ENCODE measurements at places on chromosomes 12 and 14.

DNA sequence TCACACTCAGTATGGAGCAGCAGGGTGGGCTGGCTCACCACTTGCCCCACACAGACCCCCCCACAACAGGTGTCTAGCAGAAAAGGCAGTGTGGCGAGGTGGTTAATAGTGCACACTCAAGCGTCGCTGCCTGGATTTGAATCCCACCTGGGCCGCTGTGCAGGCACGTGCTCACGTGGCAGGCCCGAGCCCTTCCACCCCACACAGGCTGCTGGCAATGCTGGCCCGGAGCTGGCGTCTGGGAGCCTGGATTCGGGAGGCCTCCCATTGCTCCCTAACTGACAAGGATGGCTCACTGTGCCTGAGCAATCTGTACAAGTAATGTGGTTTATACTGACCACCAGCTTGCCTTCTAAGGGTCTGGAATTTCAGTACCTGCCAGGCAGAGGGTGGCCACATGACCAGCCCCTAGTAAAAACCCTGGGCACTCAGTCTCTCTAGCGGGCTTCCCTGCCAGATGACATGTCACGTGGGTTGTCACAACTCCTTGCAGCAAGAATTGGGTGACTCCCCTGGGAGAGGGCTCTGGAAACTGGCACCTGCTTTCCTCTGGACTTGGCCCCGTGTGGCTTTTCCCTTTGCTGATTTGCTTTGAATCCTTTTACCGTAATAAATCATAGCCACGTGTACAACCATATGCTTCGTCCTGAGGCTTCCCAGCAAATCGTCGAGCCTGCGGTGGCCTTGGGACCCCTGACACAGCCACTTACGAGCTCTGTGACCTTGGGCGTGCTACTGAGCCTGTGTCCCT lies 72.8 kb downstream of the SCARB1 start:
- no peak for DNase-seq

DNA sequence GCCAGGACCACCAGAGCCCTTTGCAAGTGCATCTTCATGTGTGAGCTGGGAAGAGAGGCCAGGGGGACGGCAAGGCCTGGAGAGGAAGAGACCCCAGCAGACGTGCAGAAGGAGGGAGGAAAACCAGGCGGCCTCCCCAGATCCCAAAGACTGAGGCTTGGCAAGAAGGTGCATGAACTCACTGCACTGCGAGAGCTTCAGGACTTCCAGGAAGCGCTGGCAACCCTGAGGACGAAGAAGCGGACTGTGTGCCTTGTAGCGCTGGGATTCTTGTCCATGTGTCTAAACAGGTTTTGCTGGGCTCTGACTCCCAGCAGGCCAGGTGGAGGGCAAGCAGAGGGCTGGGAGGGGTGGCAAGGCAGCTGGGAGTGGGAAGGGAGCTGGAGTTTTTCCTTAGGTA lies 939 bp downstream of the TGFB3 start:
- DNase-seq, result no peak

DNA sequence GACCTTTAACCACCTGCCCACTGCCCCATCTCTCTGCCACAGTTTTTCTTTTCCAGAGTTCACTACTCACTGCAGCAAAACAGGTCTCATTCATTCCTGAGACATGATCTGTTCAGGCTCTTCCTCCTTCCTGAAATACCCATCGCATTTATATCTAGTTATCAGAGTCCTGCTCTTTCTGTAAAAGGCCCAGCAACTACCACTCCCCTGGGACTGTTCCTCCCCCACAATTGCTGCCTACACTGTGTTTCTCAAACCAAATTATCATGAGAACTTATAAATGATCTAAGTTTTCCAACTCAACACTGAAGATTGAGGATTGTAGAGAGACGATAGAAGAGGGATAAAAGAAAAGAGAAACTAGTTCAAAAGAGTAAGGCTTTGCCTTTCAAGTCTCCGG lies 40.8 kb upstream of the EPS8 start:
- DNase-seq, result no peak

DNA sequence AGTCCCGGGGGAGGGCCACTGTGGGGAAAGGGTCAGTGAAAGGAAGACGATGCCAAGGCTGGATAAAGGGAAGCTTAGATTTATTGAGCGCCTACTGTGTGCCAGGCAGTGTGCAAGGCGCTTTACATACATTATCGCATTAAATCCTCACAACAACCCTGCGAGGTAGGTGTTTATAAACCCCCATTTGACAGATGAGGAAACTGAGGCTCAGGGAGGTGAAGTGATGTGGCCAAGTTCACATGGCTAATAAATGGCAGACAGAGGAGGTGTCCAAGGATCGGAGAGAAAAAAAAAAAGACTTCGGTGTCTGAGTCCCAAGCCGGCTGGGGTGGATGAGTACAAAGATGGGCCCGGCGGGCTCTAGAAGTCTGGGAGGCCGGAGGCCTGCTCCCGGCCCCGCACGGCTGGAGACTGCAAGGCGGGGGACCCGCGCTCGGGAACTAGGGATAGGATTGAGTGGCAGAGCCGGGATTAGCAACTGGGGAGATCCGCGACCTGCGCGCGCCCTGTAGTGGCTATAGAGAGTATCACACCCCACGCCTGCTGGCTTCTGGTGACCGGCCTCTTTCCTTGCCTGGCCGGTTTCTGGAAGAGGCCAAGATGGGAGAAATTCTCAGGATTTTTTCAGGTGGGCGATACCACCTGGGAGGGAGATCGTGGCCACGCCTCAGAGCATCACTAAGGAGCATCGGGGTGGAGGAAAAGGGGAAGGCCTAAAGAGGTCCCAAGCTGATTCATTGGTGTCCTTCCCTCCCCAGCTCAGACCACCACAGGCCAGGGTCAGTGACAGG lies 3.9 kb downstream of the DDN start:
- DNase-seq, result no peak

DNA sequence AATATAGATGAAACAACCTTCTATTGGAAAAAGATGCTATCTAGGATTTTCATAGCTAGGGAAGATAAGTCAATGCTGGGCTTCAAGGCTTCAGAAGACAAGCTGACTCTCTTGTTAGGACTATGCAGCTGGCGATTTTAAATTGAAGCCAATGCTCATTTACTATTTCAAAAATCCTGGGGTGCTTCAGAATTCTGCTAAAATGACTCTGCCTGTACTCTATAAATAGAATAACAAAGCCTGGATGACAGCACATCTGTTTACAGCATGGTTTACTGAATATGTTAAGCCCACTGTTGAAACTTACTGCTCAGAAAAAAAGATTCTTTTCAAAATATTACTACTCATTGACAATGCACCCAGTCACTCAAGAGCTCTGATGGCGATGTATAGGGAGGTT lies 155.1 kb downstream of the PIK3C2G start:
- no peak for DNase-seq

- no peak for DNase-seq
These were observed 577.0 kb upstream of the TBX3 start for GRCh38 chr12:115260762-115261675.

- DNase-seq, result no peak
These were observed 13.7 kb downstream of the ZBTB1 start for GRCh38 chr14:64518229-64518628.

DNA sequence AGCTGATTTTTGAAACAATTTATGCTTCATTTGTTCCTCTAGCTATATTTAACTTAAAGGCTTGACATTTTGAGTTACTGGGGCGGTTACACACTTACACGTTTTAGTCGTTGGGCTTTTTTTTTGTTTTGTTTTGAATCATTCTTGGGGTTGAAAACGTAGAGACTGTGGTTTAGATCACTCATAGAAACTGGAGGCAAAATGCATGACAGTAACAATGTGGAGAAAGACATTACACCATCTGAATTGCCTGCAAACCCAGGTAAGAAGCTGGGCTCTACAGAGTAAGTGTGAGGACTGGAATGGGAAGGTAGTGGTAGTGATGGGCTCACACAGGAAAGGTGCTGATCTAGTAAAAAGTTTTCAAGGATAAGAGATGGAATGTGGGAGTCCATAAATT lies at the start of gene CLEC2D:
Gene CLEC2D, plus strand, starts transcription at position 180 of the 400 bp plus-strand sequence. Its CDS starts 22 bp downstream, at position 202.
- DNase-seq, result no peak

DNA sequence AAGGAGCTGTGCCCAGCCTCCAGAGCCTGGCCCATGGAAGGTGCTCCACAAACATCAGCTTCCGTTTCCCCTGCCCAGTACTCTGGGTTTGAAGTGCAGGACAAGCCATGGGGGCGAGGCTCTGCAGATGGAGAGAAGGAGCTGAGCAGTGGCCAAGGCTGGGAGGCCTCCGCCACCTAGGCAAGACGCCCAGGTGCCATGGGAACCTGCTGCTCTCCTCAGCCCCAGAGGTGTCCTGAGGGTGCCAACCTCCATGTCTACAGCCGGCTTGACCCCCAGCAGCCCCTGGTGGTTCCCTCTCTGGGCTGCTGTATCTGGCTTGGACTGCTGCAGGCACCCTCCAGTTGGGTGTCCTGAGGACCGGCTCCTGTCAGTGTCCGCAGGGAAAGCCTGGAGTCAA lies 12.4 kb downstream of the KRT71 start:
- no peak for DNase-seq

DNA sequence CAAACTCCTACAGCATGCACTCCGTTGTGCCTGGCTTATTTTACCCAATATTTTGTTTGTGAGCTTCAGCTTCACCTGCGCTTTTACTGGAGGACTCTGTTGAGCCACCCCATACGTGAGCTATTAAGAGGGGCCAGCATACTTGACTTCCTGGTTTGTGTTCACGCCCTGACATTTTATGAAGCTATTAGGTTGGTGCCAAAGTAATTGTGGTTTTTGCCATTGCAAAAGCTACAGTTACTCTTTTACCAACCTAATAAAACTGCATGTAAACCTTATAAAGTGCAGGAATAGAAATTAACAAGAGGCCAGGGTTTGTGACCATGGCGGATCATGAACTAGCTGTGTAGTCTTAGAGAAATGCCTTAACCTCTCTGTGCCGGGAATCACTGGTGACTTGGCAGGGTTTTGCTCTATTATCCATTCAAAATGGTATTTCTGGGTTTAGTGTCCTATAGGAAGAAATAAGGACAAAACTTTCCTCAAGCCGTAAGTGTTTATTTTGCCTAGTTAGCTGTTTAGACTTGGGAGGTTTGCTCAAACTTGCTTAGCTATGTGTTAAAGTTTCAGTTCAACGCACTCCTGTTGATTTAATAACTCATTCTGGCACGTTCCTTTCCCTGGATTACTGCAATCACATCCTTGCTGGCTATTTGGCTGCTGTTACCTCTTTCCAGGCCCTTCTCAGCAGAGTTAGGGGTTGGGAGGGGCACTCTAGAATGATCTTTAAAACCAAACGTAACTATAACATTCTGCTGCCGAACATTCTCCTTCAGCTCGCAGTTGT lies 1027.6 kb downstream of the BCL11B start:
- no peak for DNase-seq

DNA sequence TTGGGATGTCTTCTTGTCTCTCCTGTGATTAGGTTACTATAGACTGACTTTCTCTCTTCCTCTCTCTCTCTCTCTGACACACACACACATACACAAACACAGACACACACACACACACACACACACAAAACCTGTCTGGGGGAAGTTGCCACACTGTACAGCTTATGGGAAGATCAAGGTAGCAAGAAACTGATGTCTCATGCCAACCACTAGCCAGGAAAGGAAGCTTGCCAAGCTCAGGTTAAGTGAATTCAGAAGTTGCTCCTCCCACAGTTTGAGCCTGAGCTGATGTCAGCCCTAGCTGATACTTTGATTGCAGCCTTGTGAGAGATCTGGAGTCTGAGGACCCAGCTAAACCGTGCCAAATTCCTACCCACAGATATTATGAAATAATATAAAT lies 67.1 kb downstream of the PPFIA2 start:
- DNase-seq, result no peak

DNA sequence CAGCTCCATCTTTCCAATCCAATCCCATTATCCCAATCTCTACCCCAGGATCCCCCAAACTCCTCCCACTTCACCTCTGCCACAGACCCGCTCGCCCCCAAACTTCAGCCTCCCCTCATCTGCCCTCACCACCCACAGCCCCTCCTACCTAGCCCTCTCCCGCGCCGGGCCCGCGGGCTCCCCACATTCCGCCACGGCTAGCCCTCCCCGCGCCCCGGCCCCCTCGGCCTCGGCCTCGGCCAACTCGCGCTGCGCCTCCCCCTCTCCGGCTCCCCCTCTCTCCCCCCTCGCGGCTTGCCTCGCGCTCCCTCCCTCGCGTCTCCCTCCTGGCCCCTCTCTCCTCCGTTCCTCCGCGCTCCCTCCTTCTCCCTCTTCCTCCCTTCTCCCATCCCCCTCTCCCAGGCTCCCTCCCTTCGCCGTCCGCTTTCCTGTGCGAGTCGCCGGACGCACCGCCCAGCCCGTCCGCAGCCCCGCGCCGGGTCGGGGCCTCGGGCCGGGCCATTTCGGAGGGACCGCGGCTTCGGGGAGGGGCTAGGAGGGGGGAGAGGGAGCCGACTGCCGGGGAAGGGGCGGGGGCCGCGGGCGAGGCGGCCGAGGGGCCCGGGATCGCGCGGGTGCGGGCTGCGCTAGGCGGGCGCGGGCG lies at the start of gene ATN1:
Gene ATN1, plus strand, starts transcription at position 581 of the 643 bp plus-strand sequence. CDS start 6,043 bp downstream, outside the sequence.
- no peak for DNase-seq

DNA sequence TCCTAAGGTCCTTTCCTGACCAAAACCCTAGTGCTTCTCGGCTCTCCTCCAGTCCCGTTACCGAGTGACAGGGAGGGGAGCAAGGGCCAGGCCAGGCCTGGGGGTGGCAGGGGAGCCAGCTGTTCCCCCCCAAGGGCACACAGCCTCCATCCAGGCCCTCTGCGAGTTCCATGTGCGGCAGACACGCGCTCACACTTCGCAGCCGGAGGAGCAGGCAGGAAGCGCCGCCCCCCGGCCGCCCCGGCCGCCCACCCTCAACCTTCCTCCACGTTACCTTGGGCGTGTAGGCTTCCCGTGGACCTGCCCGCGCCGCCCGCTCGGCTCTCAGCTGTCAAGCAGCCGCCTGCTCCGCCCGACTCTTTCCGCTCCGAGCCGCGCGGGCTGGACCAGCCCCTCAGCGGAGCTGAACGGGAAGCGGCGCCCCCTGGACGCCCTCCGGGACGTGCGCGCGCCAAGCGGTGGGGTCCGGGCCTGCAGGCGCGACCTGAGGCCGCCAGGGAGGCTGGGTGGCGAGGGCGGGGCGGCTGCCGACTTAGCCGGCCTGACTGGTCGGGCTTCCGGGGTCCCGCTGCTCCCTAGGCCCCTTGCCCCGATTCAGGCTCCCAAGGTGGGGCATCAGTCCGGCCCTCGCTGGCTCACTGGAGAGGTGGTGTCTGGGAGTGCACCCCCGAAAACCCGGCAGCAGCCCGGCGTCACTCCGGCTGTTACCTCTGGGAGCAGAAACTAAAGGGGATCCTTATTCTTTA lies at the start of gene CRACR2A:
Gene CRACR2A, minus strand, starts transcription at position 369 of the 746 bp plus-strand sequence. CDS start 56,110 bp downstream, outside the sequence.
- DNase-seq, result peak; percentile 77

GRCh38 chr14:91374879-91375702 lies 42.5 kb downstream of the CCDC88C start:
- no peak for DNase-seq

All from NK-92 treated with Interleukin-12 subunit alpha and Interleukin-12 subunit beta, amount 100 ng/mL, for 24 hours (cell line).